ENCODE measurements at places on chromosomes 5 and 9.

GRCh38 chr5:32325062-32325461 is 12.3 kb upstream of the MTMR12 start:
- no peak for DNase-seq

DNA sequence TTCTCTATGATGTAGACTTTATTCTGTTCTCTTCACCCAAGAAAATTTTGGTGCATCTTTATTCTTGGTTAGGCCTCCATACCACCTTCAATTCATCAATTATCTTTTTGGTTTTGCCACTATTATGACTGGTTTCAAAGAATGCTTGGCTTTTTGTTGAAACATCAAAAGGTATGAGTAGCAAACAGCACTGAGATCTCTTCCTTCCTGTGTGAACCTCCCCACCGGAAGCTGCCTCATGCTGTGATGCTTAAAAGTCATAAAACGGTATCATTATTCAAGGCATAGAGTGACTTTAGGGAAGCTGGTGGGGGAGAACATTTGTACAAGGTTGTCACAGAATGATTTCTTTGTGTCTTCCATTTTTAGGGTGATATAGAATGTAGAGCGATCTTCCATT is 70.6 kb downstream of the IQGAP2 start:
- peak; percentile 41 for DNase-seq

DNA sequence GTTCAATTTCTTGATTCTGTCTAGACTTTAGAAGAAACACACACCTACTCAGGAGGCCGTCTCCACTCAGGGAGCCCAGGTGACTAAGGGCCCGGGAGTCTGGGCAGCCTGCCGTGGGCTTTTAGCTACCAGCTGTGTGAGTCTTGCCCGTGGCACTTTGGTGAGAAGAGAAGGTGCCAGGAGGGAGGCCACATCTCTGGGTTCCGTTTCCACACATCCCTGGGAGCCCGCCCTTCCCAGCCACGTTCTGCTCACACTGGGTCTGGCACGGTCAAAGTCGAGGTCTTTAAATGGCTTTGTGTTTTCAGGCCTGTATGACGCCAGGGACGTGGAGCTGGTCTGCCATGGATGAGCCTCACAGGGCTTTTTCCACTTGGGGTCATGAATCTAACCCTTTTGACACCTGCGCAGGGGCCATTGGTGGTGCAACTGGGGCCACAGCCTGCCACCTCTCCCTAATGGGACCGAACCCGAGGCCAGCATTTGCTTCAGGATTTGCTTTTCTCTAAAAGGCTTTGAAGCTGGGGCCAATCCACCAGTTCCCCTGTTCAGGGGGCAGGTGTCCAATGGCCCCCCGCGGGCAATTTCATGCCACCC is 17.2 kb upstream of the FCN2 start:
- no peak for DNase-seq

DNA sequence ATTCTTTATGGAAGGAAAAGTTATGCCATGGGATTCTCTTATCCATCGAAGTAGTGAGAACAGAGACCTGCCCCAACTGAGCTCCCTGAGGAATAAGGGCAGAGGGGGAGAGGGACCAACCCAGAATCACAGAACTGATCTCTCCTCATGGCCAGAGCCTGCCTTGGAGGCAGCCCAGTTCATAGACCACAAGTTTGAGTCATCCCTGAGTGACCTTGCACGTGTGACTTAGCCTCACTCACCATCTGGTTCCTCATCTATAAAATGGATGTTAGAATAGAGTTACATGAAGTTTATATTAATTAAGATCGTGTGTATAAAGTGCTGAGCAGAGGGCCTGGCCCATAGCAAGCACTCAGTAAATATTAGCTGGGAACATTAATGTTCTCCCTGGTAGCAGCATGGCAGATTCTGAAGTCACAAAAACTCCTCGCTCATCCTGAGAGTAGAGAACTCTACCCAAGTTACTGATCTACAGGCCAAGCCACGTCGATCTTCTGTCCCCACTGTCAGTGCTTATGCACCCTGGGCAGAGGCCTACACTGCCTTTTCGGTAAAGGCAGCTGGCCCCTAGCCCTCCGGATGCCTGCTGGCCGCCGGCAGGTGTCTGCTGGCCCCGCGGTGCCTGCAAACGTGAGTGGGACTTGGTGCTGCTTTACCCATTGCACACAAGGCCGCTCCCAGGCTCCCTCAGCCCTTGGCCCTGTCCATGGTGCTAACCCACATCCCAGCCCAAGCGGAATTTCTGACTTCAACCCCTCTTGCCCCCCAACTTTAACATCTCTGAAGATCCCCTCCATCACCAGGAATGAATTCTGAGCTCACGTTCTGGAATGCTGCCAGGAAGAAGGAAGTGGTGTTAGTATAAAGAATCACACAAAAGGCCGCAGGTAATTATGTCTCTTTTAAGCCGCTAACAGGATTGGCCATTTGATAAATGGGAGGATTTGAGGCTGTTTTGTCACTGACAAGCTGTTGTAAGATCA is 61.1 kb upstream of the ARAP3 start:
- no peak for DNase-seq

DNA sequence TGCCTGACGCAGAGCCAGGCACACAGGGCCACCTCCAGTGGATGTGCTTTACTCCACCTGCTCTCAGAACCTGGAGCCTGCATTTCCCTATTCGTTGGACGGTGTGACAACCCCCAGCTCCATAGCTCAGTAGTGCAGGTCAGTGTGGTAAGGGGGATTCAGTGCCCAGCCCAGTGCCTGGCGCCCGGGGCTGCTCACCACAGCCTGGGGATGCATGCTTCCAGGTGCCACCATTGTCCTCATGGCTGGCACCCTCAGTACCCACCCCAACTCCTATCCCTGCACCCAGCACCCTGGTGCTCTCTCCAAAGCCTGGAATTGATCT is 32.8 kb upstream of the ADAMTS2 start:
- no peak for DNase-seq

- DNase-seq: no peak
Measured at GRCh38 chr5:158461240-158461854, 602.4 kb upstream of the CLINT1 start.

GRCh38 chr5:65037831-65038815 is 269.4 kb downstream of the CWC27 start:
- DNase-seq: no peak

GRCh38 chr5:36442352-36442751 is 140.7 kb upstream of the RANBP3L start:
- no peak for DNase-seq

DNA sequence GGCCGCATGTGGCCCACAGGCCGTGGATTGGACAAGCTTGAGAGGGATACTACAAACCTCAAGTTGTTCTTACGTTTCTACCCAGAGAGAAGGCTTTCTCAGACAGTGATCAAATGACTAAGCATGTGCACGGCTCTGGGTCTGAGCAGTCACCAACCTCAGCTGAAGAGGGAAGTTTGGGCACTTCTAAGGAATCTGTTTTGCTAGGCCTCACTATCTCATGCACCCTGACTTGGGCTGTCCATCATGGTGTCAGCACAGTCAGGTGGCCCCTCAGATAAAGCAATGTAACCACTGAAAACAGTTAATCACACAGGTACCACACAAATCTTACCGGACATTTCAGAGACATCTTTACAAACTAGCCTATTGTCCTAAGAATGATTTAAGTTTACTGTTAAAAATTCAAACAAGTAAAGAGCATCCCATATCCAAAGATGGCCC is 24.6 kb downstream of the CSF2 start:
- no peak for DNase-seq

Measured in activated T-helper 1 cell treated with Interleukin-2 at 50 U/mL for 16 hours (primary cell).